Left kidney (tissue), 8 donors: ENCODE measurements at places on chromosomes 1 and 21.

DNA sequence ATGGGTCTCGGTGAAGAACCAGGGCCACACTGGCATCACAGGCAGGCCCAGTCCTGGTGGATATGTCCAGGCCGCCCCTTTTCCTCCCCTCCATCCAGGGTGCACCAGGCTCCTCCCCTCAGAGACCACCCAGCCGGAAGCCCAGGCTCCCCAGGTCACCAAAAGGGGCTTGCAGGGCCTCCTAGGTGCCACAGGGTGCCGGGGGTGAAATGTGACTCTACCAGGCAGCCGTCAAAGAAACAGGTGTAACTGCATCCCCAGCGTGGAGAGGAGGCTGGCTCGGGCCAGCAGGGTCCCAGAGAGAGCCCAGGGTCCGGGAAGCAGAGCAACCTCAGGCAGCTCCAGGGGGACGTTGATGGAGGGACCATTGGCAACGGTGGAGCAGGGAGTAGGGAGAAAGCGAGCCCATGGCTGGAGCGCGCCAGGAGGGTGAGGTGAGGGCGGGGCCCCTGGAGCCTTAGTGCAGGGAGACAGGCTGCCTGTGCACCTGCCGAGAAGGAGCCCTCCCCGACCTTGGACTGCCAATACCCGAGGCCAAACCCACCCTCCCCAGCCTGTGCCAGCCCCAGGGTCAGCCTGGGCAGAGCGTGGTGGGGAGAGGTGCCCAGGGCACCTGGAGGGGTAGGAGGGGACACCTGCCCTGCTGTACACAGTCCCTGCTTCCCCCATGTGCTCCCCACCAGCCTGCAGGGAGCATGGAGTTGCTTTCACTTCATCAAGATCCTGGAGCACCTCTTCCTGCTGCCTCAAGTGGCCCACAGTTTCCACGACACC is 48.3 kb upstream of the POFUT2 start:
- DNase-seq: no peak

DNA sequence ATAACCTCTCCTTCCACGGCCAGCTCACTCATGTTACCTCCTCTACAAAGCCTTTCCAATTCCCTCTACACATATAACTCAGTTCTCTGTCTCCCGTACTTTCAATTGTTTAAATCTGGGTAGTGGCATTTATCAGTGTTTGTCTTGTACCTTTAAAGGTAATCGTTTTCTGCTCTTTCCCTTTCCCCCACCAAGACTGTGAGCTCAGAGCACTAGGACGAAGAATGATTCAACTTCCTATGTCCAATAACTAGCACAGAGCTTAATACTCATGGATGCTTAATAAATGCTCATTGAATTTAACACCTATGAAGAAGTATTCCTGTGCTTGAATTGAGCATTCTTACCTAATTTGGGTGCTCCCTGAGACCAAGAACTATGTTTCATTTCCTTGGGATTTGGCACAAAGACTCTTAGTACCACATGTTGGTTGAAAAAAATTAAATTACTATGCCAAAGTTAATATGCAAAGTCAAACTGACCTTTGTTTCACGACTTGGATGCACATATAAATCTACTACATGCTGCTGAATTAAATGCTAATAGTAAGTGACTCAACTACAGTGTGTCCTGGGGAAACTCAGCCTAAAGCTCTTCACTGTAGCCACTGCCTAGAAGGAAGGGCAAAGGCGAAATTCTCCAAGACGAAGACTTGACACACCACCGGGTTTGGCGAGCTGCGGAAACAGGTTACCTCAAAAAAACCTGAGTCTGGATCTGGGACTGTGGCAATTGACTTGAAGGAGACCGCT is 30.6 kb upstream of the C1orf185 start:
- DNase-seq: no peak

- DNase-seq: no peak
Measured at GRCh38 chr1:181350131-181350530, 133.2 kb upstream of the CACNA1E start.

DNA sequence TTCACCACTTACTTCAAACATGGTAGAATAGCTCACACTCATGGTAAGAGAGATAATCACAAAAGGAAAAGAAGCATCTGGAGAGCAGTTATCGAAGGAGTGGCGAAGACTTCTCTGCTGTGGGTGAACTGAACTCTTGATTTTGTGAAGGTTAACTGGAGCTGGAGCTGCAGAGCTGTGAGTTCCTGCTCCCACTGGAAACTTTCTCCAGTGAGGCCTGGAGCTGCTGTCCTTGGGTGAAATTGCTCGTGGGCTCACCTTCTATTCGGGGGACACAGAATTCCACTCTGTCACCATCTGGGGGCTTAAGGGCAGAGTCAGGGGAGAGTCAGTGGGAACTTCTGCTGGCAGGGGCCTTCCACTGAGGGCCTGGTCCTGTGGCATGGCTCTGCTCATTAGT is 45.9 kb downstream of the MAB21L3 start:
- no peak for DNase-seq

DNA sequence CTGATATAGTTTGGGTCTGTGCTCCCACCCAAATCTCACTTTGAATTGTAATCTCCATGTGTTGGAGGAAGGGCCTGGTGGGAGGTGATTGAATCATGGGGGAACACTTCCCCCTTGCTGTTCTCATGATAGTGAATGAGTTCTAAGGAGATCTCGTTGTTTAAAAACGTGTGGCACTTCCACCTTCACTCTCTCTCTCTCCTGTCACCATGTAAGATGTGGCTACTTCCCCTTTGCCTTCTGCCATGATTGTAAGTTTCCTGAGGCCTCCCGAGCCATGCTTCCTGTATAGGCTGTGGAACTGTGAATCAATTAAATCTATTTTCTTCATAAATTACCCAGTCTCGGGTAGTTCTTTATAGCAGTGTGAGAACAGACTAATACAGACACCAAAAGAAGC is 40.4 kb downstream of the FRRS1 start:
- no peak for DNase-seq

DNA sequence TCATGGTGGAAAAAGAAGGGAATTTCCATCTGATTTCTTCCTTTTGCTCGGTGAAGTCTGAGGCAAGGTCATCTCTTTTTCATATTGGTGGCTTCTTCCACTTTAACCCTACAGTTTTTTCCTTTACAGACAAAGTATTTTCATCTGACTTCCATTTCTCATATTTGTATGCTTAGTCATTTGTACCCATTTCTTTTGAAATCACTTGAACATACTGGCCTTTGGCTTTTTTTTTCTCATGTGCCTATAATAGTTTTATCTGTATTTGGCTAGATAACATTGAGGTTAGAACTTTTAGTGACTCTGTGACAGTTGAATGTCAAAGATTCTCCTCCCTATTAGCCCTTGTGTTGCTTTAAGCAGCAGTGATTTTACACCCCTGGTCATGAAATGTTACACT is 27.7 kb downstream of the IL12RB2 start:
- DNase-seq: no peak

GRCh38 chr1:154567386-154568156 is at the start of gene CHRNB2:
TSS of gene CHRNB2 (plus strand) at chr1:154567778. CDS start at chr1:154568045, 267 bp downstream.
- DNase-seq: peak; percentile 74

GRCh38 chr1:44821240-44821715 is 13.0 kb downstream of the BTBD19 start:
- no peak for DNase-seq

GRCh38 chr1:206828765-206829164 is 36.7 kb upstream of the IL20 start:
- DNase-seq: no peak

DNA sequence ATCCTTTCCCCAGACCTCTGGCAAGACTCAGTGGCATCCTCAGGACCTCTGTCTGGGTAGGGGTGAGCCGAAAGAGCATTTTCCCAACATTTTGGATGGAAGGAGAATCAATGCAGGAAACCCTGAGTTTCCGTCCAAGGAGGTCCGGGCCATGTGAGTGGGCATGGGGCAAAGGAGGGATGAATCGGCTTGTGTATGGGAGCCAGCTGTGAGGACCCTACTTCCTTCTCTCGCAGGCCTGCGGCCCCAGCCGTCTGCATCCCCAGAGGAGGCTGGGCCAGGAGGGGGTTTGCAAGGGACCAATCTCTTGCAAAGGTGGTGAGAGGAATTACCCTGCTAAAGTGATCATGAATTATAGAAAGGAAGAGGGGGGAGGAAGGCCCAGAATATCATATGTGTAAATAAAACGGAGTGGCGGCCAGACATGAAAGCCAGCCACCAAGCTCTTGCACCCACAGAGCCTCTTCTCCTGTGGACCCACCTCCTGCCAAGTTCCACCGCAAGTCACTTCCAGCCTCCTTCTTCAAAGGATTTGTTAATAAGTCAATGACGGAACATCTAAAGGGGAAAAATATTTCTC is 48.2 kb upstream of the POU3F1 start:
- DNase-seq: no peak

- DNase-seq: no peak
Measured at GRCh38 chr1:117886101-117886795, 43.2 kb downstream of the GDAP2 start.

- DNase-seq: no peak
Measured at GRCh38 chr1:150362721-150363425, 1.1 kb upstream of the RPRD2 start.

DNA sequence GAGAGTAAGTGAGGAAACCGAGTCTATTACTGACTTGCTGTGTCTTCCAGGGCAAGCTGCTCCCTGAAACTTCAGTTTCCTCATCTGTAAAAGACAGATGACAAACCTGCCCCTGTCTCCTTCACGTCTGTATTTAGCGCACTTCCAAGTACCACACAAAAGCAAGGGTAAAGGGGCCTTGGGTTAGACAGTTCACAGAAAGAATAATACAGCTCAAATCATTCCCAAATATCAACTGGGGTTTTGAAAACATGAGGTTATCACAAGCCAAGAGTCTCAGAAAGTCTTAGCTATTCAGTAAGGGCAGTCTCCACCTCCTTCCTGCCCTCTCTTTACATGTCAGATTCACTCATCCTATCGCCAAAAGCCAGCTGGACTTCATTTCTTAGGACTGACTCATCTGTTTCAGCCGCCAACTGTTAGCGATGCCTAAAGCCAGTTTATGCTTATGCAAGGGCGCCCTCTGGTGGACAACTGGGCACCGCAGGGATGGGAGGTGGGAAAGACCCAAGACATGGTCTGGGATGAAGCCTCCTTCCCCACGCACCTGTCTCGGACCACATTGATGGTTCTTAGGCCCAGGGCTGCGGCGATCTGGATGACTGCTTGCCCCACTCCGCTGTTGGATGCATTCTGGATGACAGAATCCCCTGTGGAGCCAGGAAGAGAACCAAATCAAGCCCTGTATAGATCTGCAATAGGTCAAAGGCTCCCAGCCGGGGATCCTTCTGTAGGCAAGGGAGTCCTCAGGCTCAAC is 21.1 kb upstream of the SRSF4 start:
- peak; percentile 93 for DNase-seq

DNA sequence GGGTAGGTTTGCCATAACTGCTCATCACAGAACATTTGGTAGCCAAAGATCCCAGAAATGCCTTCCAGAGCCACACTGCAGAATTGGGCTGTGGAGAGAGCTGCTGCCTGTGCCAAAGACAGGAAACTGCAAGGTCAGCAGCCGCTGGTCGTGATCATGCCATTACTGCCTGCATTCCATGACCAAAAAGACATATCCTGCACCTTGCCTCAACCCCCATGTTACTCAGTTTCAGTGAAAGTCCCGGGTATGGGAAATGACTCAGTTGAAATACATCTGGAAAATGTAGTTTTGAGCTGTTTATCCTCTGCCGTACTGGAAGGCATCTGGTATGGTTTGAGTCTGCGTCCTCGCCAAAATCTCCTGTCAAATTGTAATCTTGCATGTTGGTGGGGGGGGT is 161.7 kb downstream of the FCRL5 start:
- DNase-seq: no peak

DNA sequence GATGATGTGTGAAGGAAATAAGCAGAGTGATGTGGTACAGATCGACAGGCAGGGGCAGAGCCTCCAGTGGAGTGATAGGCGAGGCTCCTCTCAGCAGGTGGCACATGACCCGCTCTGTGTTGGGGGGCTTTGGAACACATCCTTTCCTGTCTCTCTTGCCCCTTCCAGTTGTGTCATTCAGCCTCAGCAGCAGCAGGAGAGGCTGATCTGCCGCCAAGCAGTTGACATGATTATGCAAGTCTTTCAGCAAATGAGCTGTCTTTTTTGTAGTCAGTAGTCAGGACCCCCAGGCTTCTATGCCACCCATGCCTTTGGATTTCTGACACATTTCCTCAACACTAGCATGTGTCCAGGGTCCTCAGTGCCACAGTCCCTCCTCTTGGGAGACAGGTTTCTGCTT is 307.1 kb upstream of the C1orf174 start:
- DNase-seq: no peak

- DNase-seq: no peak
Measured at GRCh38 chr1:23168079-23168444, 594 bp downstream of the LUZP1 start.

DNA sequence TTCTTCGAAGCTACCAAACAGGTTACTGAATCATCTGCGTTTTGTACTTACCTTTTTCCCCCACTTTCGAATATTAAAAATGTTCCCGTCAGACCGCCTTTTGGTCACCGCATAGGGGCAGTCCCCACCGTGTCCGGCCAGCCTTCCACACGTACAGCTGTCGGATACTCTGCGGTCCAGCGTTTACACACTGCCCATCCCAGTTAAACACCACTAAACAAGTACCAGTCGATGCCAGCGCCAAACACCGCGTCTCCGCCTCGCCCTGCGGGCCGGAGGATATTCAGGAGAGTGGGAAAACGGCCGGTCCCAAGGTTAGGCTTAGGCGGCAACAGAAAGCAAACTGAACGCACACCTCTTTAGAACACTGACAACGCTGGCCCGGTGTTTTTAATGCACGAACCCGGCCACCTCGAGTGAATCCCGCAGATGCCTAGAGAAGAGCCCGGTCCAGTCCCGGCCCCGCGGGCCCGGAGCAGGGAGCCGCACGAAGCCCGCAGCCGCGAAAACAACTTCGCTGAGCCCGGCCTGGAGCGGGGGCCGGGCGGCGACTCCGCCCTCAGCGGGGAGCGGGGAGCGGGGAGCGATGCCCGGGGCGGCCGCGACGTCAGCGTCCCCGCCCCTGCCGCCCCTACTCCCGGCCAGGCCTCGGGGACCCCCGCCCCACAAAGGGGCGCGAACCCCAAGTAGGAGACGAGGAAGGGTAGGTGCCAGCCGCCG is 730 bp upstream of the PHF13 start:
- no peak for DNase-seq

DNA sequence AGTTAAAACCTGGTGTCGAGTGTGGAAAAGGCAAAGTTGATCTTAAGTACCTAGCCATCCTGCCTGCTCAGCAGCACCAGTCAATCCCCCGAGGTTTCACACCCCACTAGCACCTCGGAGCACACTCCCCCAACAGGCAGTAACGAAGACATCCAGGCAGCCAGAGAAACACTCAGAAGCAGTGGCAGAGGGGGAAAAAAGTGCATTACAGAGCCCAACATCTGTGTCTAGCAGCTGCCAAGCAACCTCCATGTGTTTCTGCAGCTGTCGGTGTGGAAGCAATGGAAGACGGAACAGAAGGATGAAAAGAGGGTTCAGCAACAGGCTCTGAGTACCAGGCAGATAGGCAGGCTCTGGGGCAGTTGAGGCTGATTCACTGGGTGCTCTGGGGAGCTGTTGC is 73.4 kb upstream of the PROX1 start:
- DNase-seq: no peak

- DNase-seq: no peak
Measured at GRCh38 chr1:53541761-53542550, 82.8 kb downstream of the DMRTB1 start.

DNA sequence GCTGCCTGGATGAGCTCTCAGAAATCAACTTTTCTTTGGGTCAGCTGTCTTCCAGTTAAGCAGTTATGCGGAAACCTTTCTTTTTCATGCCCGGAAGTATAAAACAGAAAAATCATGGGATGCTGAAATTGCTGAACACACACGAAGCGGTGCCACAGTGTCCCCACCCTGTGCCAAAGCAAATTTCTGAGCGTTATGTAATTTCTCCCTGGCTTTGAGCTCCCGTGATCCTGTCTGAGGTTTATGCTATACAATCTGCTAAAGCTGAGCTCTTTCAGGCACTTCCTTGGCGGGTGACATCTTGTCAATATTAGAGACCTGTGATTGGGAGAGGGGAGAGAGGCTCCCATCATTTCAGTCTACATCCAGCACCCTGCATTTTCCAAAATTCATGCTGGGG is 201.7 kb downstream of the ROR1 start:
- no peak for DNase-seq
